Right cardiac atrium (tissue), 5 donors: ENCODE measurements at places on chromosomes 6 and 20. TPM values are rescaled to one million over a fixed set of nuclear protein-coding genes. Genes with fewer than 3 reads are reported as not detected.

The SCP2D1 gene
- not detected for polyA plus RNA-seq

The HLA-DOA gene
- polyA plus RNA-seq = 1.2 TPM

The CGA gene
- polyA plus RNA-seq = 0.41 TPM

The PPP1R10 gene
- 16.0 TPM for polyA plus RNA-seq

The SLC2A10 gene
- polyA plus RNA-seq = 4.6 TPM

The GGTLC1 gene
- polyA plus RNA-seq = not detected

The TRIM10 gene
- polyA plus RNA-seq = not detected

The ENPP1 gene
- polyA plus RNA-seq = 1.2 TPM

The FRMD1 gene
- polyA plus RNA-seq = 0.07 TPM

The MCM8 gene
- 2.9 TPM for polyA plus RNA-seq

The CST5 gene
- polyA plus RNA-seq = not detected

The FAM209B gene
- polyA plus RNA-seq = 0.84 TPM
